ENCODE measurements at places on chromosomes 6 and 20.

DNA sequence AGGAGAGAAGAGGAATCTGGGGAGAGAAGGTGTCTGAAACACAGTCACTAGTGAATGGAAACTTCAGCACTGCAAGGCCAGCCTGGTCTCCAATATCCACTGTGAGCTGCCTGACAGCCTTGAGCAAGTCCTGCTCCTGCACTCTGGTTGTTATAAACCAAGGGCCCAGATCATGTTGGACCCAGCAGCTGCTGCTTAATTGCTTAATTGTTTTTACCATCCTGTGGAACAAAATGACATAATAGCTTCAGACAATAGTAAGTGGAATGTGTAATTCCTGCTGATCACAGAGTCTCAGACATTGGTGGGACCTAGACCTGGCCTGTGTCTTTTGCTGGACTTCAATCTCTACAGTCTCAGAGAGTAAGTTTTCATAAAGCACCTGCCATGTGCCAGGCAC is 833.7 kb downstream of the TFAP2A start:
- DNase-seq: no peak

- DNase-seq: no peak
Measured at GRCh38 chr20:44850272-44850671, 35.2 kb upstream of the YWHAB start.

DNA sequence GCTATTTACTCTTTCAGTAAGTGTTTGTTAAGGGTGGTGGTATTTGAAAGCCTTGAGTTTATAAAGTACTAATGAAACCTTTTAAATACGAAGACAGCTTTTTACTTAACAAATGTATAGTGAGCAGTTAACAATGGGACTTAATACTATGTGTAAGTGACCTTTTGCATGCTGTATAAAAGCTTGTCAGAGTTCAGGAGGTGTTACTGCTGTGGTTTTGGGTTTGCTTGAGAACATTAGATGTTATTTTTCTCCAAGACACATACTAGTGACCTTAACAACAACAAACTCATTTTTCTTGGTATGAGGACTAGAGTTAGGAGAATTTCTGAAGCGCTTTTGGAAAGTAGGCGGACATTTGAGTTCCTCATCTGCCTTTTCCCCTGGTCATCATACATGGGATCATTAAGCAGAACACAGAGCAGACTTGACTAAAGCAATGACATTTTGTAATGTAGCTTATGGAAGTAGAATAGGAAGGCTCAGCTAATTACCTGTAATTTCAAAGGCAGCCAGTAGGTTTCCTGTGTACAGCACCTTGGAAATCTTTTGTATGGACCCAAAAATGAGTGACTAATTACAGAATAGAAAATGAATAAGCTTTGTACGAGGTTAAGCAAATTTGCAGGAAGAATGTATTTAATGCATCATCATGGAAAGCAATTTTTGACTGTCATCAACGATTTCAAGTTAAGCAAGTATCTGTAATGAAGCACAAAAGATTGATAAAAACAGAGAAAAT is 14.1 kb downstream of the CDYL start:
- no peak for DNase-seq

DNA sequence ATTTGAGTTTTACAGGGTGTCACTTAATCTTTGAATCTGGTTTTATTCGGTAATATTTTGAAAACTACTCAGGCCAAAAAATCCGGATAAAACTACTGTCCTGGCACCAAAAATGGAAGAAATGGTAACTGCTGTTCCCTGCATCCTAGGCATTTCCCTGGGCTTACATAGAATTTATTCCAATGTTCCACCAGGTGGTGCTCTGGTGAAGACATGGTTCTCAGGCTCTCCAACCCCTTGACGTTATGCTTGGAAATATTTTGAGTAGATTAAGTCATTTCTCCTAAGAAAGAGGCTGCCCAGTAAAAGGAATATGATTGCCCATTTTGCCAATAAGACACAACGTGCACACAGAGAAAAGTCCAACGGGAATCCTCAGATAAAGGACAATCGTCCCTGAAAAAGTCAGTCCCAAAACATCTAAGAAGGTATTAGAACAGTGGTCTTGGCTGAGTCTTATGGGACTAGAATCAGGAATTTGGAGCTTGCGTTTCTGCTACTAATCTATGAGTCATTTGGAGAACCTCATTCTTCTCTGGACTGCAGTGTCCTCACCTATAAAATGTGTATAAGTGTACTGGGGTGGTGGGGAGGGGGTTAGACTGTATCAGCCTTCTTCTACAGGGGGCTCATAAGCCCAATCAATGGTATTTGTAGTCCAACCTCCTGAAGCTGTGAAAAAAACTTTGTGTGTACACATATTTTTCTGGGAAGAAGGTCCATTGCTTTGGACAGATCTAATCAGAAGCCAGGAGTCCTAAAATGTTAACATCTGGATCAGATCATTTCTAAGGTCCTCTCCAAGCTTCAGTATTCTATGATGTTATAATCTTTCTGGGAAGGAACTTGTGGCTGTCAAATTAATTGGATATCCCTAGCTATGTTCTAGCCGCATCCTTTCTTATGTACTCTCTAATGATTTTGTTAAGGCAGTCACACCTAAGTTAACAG is 131.0 kb upstream of the BMP2 start:
- DNase-seq: peak; percentile 7

DNA sequence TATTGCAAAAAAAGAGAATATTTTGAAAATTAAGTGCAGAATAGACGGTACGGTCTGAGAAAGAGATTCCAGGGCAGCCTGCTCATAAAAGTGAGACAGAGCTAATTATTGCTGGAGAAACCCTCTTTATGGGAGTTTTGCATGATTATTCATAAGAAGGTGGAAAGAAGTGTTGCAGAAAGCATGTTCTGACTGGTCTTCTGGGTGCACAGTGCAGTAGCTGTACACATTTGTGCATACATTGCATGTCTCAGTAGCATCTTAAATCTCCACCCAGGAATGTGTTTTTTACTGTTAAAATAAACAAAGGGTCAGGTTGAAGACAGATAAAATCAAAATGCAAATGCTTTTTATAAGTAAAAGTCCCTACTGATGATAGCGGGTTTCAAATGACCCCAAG is 1813.6 kb upstream of the DEFB115 start:
- no peak for DNase-seq

DNA sequence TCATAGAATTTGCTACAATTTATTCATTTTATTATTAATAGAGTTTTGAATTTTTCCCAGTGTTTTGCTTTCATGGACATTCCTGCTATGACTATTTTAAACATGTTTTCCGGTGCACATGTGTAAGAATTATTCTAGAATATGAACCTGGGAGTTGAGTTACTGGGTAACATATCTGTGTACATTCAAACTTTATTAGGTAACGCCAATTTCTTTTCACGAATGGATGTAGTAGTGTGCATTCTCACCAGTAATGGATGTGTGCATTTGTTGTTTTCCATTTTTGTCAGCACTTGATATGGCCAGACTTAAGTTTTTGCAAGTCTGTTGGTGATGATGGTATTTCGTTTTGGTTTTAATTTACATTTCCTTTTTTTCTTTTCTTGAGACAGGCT is 118.8 kb downstream of the CDKAL1 start:
- DNase-seq: no peak

GRCh38 chr6:147941143-147941542 is 401.5 kb upstream of the SASH1 start:
- DNase-seq: no peak

DNA sequence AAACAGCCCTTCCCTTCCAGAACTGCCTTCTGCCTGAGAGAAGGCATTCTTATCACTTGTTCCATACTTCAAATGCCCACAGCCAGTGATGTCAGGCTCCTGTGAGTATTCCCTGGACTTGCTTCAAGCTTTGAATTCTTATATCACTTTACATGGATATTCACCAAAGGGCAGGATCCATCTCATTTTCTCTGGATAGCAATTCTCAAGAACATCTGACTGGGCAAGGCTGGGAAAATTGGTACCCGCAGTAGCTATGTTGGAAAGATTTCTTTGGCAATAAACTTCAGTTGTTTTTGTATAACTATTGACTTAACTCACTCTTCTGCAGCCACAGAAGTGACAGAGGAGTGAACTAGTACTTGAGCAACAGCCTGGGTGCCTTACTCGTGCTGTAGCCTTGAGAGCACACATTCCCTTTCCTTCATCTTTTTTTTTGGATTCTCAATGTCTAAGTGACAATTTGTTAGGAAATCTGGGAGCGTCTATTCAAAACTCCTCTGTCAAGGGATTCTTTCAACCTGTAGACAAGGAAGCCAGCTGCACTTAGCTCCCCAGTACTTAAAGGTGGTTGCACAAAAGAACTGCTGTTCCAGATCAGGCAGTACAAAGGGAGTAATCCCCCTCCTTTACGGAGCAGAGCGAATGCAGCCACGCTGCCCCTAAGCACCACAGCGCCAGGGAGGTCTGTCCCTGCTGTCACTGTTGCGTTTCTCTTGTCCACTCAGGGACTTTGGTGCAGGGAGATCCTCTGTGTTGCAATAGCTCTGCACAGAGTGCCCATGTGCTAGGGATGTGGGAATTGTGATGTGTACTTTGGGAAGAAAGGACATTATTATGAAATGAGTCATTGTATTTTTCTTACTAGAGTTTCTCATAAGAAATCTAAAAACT is 69.6 kb downstream of the JAG1 start:
- DNase-seq: no peak

Data from NCI-H2029 treated with DMSO at 0.1 percent for 48 hours (cell line).